ENCODE measurements at places on chromosomes 7 and 10.

- DNase-seq = no peak
These were observed 329.5 kb downstream of the RNLS start for GRCh38 chr10:88253622-88254021.

DNA sequence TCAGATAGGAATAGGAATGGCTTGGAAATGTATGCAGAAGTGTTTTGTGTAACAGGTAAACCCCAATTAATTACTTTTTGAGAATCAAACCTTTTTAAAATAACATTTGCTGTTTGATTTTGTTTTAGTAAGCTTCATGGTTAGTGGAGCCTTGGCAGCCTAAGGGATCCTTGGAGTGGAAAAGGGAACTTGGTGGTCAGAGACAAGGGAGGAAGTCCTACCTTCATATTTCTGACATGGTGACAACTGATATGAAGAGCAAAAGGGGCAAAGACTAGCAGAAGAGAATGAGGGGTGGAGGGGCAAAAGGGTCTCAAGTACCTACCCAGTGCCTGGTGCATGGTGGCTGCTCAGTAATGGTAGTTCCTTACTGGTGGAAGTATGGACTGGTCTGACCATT, 32.3 kb downstream of the AHCYL2 start:
- DNase-seq = no peak

GRCh38 chr10:7233259-7233991, 177.4 kb downstream of the SFMBT2 start:
- DNase-seq = no peak

DNA sequence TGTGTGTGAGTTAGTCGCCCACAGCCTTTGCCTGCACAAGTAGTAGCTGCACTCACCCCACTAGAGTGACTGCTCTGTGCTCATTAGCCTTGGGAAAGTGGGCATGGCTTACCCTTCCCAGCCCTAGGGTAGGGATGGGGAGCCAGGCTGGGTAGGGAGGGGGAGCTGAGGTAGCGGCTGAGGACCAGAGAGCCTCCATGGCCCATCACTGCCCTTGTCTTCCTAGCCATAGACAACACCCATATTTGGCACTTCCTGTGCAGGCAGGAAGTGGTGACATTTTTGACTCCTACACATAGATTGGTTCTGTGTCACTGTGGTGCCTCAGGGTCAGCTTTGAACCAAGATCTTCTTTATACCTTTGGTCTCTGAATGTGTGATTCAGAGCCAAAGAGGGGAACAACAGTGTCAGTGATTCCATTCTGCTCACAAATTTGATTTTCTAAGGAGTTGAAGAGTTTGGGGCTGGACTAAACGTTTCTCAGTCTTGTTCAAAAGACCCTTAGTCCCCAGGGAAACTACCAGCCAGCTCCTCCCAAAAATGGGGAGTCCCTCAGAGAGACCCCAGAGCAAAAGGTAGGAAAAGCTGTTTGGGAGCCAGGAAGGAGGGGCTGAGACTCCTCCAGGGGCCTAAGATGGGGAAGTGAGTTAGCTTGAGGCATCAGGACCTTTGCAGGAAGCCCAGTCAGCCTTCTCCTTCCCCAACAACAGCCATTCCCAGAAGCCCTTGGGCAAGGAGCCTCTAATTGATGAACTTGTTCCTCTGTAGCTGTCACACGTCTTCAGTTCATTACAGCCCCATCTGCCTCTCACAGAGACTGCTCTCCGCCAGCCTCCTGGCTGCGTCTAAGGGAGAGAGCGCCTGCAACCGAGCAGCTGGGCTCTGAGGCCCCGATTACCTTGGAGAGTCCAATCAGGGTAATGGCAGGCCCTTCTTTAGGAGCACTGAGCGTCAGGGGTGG, 135.0 kb downstream of the CDH23 start:
- DNase-seq = no peak

GRCh38 chr7:83429493-83429892, 219.4 kb downstream of the SEMA3E start:
- DNase-seq = no peak

DNA sequence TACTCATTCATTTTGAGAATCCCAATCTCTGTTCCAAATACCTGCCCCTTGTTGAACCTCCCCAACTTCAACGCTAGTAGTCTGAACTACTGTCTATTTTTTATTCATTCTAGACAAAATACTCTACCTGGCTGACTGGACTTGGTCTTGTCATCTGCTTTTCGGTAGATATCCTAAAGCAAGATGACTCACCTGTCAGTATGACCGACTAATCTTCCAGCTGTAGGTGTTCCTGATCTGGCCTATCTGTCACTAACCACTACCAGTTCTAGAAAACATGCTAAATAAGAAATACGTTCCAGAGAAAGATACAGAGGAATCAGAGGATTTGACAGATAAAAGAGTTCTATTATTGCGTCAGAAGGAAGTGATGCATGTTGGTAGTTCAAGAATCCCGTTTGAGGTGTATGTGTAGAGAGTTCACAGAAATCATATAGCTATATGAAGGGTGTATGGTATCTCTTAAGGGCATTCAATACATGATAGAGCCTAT, 81.1 kb downstream of the IDE start:
- DNase-seq = no peak

GRCh38 chr10:102191956-102192355, 34.1 kb upstream of the ELOVL3 start:
- DNase-seq = no peak

DNA sequence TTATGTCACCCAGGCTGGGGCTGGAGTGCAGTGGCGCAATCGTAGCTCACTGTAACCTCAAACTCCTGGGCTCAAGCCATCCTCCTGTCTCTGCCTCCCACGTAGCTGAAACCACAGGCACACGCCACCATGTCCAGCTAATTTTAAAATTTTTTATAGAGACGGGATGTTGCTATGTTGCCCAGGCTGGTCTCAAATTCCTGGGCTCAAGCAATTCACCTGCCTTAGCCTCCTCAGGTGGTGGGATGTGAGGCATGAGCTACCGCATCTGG, 123.2 kb upstream of the PARD3 start:
- no peak for DNase-seq

- no peak for DNase-seq
These were observed 118.9 kb downstream of the PPP1R3A start for GRCh38 chr7:113799896-113800295.

- no peak for DNase-seq
These were observed 70.1 kb upstream of the RAB11FIP2 start for GRCh38 chr10:118116715-118117449.

DNA sequence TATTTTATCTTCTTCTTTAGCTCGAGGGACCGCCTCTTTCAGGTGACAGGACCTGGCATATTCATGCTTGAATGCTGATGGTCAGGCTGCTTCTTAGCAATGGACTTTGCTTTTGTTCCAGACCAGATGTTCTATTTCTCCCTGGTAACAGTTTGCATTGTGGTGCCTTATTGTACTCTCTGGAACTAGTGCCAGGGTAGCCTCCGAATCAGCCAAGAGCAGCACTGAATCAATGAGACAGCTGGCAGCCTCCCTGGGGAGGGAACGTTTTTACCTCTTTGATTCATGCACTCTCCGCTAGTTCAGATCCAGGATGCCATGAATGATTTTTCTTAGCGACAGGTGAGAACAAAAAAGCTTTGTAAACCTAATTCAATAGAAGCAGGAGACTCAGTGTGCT, 54.1 kb upstream of the NXPH1 start:
- DNase-seq = no peak

- DNase-seq = no peak
These were observed 53.2 kb upstream of the MTPN start for GRCh38 chr7:136030330-136030729.

DNA sequence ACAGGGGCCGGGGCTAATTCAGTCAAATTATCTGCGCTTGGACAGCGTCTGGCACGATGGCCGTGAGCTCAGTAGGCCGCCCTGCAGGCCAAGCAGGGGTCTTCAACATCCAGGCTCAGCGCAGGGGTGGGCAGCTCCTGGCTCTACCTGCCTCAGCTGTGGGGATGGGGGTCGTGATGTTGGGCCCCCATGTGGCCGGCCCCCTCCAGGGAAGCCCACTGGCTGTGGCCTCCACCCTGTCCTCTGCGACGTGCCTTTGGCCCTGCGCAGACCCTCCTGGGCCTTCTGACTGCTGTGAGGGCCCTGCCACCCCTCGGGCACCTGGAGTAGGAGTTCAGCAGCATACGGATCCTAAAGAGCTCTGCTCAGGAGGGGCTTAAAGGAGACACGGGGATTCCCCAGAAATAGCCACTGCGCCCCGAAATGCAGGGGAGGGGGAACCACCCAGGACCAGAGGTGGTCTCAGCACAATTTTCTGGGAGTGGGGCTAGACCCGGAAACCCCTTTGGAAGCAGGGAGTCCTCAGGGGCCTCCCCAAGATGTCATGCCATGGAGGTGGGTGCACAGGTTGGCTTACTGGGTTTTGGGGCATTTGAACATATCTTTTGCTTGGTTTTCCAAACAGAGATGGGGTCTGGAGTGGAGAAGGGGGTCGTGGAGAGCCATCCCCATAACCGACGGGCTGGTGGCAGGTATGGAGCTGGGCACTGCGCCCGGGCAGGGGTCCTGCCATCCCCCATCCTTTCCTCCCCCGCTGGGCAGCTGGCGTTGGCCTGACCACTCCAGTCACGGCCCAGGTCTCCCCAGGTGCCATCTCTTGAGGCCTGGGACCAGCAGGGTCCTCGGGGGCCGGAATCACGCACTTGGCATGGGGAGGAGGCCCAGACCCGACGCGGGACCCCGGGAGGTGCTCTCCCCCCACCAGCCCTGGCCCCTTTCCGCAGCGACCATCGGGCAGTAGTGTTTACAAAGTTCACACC, 4.0 kb upstream of the ADAP1 start:
- DNase-seq = no peak

GRCh38 chr7:99631295-99632109, 14.8 kb downstream of the ZSCAN25 start:
- DNase-seq = no peak

- no peak for DNase-seq
These were observed 7.8 kb downstream of the ADAM12 start for GRCh38 chr10:126380352-126381076.

DNA sequence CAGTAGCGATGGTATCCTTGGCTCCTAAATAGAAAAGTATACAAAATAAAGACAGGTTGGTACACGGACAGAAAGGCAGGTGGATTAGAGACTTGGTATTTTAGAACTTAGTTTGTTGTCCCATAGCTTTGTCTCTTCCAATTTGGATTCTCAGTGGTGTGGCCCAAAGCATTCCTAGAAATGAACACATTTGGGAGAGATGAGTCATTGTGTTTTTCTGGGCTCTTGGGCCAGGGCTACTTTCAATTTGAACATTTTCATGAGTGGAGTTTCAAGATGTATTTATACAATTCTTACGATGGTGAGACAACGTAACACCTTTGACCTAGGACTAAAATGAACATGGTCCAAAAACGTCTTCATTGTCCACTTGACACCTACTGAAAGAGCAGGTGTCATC, 225.1 kb upstream of the YAE1 start:
- DNase-seq = no peak

- no peak for DNase-seq
These were observed 520.6 kb downstream of the GALNT17 start for GRCh38 chr7:71652510-71652909.

GRCh38 chr7:106356-106755, 86.0 kb upstream of the FAM20C start:
- no peak for DNase-seq

DNA sequence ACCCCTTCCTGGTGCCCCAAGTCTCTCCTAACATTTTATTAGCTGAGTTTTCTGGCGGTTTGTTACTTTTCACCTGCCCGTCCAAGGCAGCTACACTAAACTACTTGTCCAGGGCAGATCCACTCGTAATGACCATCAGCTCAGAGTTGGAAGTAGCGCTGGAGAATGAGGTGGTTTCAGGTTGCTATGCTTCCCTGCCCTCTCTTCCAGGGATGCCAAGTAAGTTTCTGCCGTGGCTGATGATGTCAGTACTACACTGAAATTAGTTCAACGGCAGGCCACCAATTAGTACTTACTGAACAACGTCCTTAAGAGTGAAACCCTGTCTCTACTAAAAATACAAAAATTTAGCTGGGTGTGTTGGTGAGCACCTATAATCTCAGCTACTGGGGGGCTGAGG, 55.2 kb downstream of the DIP2C start:
- no peak for DNase-seq

DNA sequence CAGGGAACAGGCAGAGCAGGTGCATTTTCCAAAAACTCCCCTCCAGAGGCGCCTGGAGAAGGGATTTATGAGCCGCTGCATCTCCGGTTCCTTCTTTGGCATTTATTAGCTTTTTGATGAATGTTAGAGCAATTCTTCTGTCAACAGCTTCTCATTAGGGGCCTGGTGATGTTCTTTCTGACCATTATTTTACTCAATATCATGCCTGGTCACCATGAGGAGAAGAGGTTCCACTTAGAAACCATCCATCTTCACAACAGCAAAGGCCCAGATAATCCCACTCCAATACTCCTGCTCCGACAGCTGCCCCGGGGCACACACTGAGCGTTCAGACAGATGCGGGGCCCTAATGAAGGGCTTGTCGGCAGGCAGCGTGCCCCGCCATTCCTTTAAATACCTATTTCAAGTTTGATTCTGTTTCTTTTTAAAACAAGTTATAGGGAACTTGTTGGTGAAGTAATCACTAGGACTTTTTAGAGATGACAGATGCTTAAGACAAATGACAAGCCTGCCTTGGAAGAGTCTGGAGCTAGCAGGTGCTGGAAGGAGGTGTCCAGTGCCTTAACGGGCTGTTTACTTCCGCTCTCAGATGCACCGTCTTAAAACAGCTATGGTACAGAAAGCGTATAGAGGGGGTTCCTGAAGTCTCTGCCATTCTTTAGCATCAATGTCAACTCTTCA, 31.7 kb downstream of the ECHDC3 start:
- DNase-seq = no peak

DNA sequence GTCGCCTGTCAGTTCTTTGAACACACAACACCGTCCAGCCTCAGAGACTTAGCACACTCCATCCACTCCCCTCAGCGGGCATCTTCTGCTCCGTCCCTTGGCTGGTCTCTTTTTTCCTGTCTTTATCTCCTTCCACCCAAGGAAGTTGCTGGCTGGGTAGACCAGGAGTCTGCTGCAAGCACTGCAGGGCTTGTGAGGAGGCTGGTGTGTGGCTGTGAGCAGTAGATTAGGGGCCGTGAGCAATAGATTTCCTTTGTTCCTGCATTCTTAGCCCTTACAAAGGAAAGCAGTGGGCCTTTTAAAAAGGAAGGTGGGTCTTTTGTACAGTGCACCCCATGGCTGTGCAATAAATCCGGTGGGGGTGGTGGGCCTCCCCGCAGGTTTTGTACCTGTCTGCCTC, 100.3 kb upstream of the BTBD16 start:
- no peak for DNase-seq

- no peak for DNase-seq
These were observed 8.8 kb downstream of the PDAP1 start for GRCh38 chr7:99399597-99399996.

- DNase-seq = no peak
These were observed 411.9 kb upstream of the KLF6 start for GRCh38 chr10:4196771-4197390.

- no peak for DNase-seq
These were observed 766.3 kb downstream of the DNAJB9 start for GRCh38 chr7:109335951-109336350.

Data from effector memory CD8-positive, alpha-beta T cell (primary cell).